Sciatic nerve (tissue), 2 donors: ENCODE measurements at places on chromosomes 16 and 17.
A peak's percentile ranks its signal among the peaks of the same experiment; 100 is the strongest.

DNA sequence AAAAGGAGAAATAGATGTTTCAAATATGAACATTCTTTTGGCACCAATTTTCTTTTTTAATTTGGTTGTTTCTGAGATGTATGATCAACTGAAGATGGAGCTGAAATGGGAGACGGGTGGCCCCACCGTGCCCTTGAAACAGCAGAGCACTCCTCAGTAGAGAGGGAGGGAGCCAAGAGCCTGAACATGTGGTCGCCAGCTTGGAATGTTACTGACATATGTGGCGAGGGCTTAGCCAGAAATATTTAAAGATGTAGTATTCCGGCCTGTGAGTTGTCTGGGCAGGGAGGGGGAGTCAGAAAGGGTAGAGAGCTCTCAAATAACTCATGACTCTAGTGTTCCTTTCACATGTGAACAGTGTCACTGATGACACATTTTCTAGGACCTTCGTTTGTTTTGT is 13.3 kb upstream of the MRC2 start:
- DNase-seq, result no peak

DNA sequence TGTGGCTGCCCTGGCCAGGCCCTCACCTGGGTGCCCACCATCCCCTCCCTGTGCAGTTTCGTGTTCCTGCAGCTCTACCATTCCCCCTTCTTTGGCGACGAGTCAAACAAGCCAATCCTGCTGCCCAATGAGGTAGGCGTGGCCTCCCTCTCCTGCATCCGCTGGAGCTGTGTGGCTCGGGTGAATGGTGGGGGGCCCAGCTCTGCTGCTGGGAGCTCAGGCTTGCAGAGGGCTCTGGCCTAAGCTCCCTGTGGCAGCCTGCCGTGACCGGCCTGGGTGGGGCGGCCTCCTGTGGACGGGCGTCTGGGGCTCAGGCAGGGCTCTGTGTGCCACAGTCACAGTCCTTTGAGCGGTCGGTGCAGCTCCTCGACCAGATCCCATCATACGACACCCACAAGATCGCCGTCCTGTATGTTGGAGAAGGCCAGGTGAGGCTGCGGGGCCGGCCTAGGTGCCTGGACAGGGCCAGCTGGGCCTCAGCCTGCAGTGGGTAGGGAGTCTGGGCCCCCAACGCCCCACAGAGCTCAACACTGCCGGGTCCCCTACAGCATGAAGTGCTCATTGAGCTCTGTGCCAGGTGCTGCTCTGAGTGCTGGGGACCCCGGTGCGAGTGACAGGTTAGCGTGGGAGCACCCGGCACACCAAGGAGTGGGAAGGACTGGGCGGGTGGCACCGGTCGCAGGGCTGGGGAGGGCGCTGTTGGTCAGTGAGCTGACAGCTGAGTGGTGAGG is 37.3 kb downstream of the TSC2 start:
- DNase-seq, result no peak

DNA sequence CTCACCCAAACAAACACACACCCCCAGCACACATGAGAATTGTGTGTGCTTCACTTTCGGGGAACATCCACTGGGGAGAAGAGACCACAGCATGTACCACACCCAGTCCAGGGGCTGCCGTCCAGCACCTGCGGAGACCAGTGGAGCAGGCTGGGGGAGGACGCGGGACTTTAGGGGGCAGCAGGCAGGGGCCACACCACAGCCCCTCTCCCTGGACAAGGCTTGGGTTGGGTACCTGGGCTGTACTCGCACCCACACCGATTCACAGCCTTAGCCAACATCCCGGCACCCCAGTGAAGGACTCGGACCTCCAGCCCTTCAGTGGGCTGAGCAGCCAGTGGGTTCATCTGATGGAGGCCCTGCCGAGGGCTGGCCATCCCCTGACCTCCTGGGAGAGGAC is 63.3 kb downstream of the RBFOX3 start:
- DNase-seq, result no peak

- no peak for DNase-seq
These were observed 11.8 kb downstream of the C16orf74 start for GRCh38 chr16:85738923-85739715.

GRCh38 chr16:85554889-85555718 is 58.0 kb upstream of the GSE1 start:
- DNase-seq, result peak; percentile 76

DNA sequence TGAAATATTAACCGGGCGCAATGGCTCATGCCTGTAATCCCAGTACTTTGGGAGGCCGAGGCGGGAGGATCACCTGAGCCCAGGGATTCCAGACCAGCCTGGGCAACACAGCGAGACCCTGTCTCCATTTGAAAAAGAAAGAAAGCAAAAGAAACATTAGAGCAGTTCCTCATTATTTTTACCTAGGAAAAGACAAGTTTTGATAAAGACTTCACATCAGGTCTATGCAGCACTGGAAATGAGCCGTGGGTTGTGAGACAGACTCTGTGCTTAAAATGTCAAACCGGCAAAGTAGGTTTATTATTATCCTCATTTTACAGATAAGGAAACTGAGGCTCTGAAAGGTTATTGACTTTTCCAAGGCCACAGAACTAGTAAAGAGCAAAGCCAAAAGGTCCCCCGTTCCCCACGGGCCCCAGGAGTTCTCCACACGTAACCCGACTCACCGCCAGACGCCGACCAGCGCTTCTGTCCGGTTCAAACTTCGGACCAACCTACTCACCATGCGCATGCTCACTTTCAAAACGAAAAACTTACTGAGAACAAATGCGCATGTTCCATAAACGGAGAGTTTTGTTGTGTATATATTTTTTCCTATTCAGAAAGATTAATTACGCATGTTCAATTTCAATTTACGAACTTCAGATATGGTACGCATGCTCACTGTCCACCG is 356 bp downstream of the TUBD1 start:
- DNase-seq, result peak; percentile 77

- no peak for DNase-seq
These were observed 65.0 kb downstream of the NCOR1 start for GRCh38 chr17:16150251-16150856.

DNA sequence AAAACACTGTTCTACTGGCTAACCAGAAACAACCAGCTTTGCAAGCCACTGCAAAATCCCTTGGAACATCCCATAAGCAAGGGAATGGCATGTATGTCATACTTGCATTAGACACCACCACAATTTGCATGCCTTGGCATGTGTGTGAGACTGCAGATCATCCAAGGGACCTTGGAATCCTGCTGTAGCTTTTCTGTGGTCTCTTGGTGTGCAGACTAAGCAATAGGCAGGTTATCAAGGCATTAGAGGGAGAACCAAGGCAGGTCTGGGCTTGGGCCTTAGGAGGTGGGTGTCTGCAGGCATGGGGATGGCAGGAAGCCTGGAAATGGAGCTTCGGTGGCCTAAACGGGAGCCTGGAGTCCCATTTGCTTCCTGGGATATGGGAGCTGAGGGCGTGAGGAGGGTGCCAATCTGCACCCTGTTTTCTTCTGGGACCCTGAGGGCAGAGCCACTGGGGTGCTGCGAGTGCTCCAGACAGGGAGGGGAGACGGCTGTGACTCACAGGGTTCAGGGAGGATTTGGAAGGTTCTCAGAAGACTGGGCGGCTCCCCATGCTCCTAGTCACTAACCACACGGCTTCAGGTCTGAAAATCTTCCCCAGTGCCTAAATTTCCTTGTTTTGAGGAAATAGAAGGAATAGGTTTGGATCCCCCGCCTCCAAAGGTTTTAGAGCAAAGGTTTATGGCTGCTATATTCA is 36.6 kb downstream of the FAM20A start:
- no peak for DNase-seq

DNA sequence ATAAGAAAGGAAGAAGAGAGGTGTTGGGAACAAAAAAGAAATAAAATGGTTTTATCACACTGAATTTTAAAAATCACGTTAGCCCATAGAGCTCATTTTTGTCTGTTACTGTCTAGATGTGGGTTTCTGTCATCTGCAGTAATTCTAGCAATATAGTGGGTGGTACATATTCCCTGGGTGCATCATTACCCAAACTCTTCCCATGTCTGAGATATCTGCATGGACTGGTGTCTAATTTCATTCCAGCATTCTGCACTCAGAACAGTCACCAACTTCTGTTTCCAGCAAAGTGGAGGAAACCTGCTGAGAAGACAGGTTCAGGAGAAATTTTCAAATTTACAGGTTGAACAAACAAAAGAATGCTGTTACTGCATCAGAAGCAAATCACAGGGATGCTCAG is 263.8 kb downstream of the CDH11 start:
- no peak for DNase-seq

GRCh38 chr17:6574687-6575595 is 18.6 kb upstream of the PITPNM3 start:
- DNase-seq, result no peak

DNA sequence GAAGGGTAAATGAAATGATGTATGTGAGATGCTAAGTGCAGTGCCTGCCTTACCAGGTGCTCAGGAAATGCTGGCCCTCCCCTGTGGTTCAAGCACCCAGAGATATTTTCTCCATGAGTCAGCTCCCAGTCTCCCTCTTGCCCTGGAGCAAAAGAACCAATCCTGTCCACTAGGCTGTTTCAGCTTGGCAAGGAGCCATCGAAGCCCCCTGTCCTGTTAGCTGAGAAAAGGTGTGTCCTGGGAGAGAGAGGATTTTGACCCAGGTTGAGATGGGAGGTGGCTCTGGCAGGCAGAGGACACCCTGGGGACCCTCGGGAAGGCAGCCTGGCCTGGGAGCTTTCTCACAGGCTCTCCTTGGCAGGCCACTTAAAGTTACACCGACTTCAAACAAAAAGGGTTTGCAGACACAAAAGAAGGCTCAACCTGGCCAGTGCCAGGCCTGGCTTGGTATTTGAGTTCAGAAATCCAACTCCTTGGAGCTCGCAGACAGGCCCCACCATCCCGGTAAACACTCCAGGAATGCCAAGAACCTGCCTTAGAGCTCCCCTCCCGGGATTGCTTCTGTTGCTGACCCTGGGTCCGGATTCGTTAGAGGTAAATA is 29.6 kb downstream of the NTN1 start:
- DNase-seq, result no peak

DNA sequence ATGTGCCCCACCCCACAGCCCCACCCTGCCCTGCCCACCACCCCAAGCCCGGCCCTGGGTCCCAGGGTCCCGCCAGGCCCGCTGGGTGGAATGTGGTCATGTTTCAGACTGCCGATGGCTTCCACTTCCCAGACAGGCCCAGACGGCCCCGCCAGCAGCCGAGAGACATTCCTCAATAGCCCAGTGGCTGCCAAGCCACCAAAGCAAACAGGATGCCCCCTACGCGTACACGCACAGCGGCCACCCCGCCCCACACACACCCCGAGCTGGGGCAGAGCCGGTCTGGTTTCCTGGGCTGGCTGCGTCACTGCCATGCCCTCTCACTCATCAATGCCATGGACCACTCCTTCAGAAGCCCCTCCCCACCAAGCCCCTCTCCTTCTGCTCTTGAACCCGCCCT is 1.2 kb upstream of the KRT17 start:
- DNase-seq, result no peak

DNA sequence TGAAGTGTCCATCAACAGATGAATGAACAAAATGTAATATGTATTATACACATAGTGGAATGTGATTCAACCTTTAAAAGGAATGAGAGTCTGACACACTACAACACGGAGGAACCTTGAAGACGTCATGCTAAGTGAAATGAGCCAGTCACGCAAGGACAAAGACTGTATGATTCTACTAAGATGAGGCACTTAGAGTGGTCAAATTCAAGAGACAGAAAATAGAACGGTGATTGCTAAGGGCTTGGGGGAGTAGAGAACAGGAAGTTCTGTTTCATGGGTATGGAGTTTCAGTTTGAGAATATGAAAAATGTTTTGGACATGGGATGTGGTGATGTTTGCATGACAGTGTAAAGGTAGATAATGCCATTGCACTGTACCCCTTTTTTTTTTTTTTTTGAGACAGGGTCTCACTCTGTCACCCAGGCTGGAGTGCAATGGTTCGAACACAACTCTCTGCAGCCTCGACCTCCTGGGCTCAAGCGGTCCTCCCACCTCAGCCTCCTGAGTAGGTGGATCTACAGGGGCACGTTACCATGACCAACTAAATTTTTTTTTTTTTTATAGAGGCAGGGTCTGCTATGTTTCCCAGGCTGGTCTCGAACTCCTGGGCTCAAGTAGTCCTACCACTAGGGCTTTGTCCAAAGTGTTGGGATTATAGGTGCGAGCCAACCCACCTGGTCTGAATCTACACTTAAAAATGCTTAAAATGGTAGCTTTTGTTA is 2.9 kb upstream of the CCDC102A start:
- peak; percentile 12 for DNase-seq

DNA sequence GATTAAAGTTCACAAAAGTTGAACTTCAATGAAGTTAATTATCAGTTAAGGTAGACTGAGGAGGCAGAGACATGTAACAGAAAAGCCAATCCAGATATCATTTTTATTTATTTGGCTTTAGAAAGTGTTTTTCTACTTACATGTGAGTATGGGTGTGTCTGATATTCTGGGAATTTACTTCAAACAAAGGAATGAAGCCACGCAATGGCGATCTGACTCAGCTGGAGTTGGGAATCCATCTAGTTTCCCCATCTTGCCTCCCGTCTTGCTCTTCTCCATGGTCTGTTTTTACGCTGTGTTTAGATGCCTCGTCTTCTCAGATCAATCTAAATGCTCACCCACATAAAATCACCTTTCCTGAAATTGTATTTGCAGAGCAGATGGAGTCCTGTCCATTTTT is 1.7 kb upstream of the KCNJ16 start:
- no peak for DNase-seq

DNA sequence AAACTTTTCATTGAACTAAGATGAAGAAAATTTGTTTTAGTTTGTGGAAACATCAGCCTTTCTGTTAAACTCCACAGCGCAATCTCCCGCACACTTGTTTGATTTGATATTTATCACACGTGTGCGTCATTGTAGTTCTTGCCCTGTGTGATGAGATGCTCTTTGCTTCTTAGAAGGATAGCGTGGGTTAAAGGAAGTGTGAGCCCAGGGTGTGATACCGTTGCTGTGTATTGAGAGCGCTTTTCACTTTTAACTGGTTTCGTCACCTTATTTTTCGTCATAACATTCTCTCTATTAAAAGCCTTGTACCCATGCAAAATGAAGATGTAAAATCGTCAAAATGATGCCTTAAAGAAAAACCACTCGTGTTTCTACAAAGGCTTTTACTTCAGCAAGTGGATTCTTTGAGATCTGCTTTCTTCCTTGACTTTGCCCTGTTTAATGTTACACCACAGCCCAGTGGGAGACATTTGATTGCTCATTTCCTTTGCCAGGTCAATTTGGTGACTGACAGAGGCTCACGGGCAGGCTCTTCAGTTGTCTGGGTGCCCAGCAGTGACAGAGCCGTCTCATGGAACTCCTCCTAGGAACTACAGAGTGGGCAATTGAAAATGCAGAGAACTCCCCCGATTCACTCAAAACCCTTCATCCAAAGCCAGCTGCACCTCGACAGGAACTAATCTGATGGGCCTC is 61.1 kb downstream of the RPA1 start:
- peak; percentile 26 for DNase-seq
